ENCODE measurements at places on chromosomes 3 and 15.
A peak's percentile ranks its signal among the peaks of the same experiment; 100 is the strongest.

GRCh38 chr15:44536302-44536961 lies 515 bp upstream of the EIF3J start:
- peak; percentile 90 for DNase-seq

DNA sequence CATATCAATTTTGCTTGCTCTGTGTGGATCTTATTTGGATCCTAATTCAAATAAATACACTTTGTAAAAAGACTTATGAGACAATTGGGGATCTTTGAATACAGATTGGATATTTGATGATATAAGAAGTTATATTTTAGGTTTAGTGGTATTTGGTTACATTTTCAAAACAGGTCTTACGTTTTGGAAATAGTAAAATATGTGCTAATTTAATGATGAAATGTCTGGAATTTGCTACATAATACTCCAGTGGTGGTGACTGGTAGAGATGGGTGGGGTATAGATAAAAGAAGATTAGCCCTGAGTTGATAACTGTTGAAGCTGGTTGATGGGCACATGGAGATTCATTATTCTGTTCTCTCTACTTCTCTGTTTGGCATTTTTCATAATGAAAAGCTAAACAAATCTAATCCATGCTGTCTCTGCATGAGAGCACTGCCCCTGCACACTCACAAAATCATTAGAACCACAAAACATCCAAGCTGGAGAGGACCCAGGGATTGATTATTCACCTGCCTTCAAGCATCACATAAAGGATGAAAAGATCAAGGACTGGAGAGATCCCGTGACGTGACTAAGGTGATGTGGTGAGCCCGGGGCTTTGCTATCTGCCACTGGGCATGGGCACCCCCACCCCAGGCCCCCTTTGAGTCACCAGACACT lies 58.9 kb downstream of the TLE3 start:
- no peak for DNase-seq

GRCh38 chr3:27669591-27669990 lies 52.5 kb downstream of the EOMES start:
- no peak for DNase-seq

- no peak for DNase-seq
Observed at GRCh38 chr3:13022348-13023234, 50.6 kb downstream of the IQSEC1 start.

DNA sequence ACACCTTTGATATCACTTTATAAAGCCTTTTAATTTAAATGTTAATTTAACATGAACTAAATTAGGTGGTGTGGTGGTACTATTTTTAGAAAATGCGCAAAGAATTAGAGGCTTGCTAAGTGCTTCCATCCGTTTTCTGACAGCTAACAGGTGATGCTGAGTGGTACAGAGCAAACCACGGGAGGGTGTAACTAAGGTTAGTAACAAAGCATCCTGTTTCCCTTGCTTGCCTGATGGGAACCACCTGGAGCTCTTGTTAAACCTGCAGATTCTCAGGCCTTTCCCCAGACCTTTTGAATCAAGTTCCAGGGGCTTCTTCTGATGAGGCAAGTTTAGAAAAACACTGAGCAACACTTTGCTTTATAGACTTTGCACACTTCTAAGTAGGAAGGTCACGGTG lies 101.0 kb downstream of the ATG7 start:
- DNase-seq = no peak

DNA sequence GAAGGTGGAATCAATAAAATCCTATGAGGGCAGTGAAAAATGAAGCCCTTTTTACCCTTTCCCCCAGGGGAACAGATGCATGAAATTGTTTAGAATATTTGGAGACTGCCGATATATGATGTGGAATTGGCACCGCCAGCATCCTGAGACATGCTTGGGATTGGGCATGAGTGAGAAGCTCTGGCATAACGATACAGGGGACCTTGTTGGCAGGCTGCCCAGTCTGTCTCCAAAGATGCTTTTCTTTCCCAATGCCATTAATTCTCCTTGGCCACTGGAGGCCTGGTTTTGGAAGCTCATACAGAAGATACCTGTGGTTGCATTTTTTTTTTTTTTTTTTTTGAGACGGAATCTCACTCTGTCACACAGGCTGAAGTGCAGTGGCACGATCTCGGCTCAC lies 800.6 kb upstream of the LMCD1 start:
- DNase-seq = no peak

All from left lobe of liver (tissue), 2 donors.